ENCODE measurements at places on chromosomes 7 and 10.
A peak's percentile ranks its signal among the peaks of the same experiment; 100 is the strongest.

DNA sequence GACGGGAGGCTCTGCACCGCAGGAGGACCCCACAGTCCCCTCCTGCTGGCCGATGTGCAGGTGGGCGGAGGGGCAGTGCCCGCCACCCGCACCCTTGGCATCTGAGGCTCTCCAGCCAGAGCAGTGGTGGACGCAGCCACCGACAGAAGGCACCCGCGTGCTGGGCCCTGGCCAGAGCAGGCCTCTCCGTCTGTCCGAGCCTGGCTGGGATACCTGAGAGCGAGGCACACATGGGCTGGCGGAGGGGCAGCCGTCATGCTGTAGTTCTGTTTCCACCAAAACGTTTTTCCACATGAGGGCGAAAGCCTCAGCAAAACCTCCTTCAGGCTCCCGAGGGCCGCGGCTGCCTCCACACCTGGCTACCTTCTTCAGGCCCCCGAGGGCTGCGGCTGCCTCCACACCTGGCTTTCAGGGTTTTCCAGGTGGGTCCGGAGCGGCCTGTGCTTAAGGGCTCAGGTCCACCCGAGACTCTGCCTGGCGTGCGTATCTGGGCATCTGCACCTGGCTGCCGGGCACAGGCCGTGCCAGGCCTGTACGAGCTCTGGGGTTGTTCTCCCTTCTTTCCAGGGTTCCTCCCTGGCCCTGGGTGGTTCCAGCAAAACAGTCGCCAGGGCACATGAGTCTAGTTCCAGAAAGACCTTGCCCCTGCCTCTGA is 115.5 kb downstream of the INPP5A start:
- ATAC-seq: no peak

- ATAC-seq: no peak
These were observed 99.5 kb downstream of the GPR85 start for GRCh38 chr7:112987171-112987570.

DNA sequence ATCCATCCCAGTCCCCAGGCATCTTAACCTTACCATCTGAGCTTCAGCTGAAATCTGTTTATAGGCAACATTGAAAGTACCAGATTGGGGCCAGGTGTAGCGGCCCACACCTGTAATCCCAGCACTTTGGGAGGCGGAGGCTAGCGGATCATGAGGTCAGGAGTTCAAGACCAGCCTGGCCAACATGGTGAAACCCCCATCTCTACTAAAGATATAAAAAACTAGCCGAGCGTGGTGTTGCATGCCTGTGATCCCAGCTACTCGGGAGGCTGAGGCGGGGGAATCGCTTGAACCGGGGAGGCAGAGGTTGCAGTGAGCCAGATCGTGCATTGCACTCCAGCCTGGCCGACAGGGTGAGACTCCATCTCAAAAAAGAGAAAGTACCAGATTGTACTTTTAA is 39.0 kb downstream of the CRCP start:
- no peak for ATAC-seq

DNA sequence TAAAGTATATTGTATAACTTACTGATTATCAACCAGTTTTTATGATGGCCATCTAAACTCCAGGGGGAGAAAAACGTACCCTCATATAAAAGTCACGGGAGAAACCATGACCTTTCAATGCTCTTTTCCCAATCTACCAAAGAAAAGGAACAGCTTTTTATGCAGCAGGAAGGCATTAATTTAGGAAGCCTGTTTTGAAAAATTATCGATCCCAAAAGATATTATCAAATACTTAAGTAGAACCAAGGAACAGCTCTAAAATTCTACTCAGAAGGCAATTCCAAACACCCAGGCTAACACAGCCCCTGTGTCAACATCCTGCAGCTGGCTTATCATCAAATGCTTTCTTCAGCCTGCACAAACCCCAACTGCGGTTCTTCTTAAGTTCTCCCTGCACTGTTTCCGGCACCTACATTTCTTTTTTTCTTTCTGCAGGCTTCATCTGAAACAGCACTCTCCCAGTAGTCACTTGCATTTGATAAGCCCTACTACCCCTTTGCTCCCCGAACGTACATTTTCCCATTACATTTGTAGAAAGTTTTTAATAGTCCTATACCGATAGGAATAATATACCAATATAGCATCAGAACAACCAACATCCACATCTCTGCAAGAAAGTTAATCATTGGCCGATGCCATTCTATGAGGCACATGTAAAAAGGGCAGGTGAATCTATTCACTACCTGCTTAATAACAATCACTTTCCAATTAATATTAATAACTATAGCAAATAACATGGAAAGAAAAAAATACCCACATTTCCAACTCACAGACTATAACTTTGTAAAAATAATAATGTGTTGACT is 47.9 kb downstream of the PIP4K2A start:
- ATAC-seq: no peak

GRCh38 chr10:23192712-23193434 is 761 bp downstream of the PTF1A start:
- peak; percentile 46 for ATAC-seq

GRCh38 chr7:134450294-134451000 is 8.5 kb downstream of the AKR1B1 start:
- ATAC-seq: no peak

- ATAC-seq: no peak
These were observed 10.2 kb downstream of the UMAD1 start for GRCh38 chr7:7650682-7651206.

- no peak for ATAC-seq
These were observed 128.5 kb upstream of the PRR15 start for GRCh38 chr7:29435167-29435566.

- no peak for ATAC-seq
These were observed 578.8 kb upstream of the PFKP start for GRCh38 chr10:2488446-2489005.

DNA sequence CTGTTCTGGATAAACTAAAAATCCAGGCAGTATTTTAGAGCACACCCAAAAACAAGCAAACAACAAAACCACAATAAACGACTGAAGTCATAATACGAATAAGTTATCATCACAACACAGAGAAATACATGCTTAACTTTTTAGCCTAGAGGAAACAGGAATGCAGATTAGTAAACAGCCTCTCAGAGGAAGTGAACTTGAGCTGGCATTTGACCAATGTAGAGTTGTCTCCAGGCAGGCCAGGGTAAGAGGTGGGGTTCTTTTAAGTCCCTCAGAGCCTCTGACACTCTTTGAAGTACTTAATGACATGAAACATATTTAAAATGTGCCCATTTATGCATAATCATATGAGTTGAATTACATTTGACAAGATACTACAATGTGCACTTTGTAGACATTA is 43.3 kb upstream of the PLXDC2 start:
- peak; percentile 96 for ATAC-seq

DNA sequence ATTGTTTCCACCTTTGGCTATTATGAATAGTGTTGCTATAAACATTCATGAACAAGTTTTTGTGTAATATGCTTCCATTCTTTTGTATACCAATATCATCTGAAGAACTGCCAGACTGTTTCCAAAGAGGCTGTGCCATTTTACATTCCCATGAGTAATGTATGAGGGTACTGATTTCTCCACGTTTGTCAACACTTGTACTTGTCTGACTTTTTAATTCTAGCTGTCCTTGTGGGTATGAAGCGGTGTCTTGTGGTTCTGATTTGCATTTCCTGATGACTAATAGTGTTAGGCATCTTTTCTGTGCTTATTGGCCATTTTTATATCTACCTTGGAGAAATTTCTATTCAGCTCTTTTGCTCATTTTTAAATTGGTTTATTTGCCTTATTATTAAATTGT is 52.8 kb downstream of the LSMEM1 start:
- ATAC-seq: no peak

GRCh38 chr10:4281190-4281825 is 496.3 kb upstream of the KLF6 start:
- no peak for ATAC-seq

DNA sequence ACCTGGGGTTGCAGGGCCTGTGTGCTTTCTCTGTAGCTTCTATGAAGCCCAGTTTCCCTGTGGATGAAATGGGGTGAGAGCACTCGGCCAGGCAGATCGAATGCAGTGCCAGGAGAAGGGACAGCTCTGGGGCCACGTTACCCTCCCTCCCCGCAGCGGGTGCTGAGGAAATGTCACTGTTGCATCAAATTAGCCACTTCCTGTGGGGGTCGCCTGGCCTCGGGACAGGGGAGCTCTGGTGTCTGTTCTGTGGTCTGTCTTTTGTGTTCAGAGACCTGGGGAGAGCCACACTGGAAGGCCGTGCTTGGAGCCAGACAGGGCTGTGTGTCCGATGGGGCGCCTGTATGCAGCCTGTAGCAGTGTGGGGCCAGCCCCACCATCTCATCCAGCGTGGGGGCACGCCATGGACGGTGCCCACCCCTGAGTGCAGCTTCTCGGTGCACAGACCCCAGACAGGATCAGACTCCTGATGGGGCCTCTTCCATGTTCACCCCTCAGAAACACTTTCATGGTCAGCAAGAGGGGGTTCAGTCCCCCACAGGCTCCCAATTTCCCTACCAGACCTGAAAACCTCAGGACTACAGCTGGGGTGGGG is 13.6 kb downstream of the TTYH3 start:
- ATAC-seq: no peak

DNA sequence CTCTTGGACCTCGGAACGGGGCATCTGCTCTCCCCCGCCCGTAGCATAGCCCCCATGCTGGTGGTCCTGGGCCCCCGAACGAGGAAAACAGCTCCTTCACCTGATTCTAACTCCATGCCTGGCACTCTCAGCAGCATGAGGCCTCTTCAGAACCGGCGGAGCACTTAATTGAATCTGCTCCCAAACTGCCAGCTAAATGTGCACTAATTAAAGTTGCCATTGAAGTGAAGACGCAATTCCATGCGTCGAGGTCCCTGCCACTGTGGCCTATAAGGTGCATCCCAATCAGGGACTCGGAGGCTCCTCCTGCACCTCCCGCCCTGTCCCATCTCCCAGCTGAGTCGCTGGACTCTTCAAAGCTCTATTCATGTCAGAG is 41.3 kb upstream of the ADGRA1 start:
- ATAC-seq: no peak

GRCh38 chr10:110820321-110820814 is 51.4 kb upstream of the PDCD4 start:
- ATAC-seq: no peak

GRCh38 chr7:95687759-95688343 is 84.5 kb upstream of the DYNC1I1 start:
- peak; percentile 27 for ATAC-seq

GRCh38 chr7:28647076-28647421 is 234.7 kb downstream of the CREB5 start:
- no peak for ATAC-seq

- ATAC-seq: no peak
These were observed 29.1 kb downstream of the GARIN1A start for GRCh38 chr7:128701062-128701785.

GRCh38 chr7:132072873-132073272 is 503.4 kb downstream of the PLXNA4 start:
- no peak for ATAC-seq

DNA sequence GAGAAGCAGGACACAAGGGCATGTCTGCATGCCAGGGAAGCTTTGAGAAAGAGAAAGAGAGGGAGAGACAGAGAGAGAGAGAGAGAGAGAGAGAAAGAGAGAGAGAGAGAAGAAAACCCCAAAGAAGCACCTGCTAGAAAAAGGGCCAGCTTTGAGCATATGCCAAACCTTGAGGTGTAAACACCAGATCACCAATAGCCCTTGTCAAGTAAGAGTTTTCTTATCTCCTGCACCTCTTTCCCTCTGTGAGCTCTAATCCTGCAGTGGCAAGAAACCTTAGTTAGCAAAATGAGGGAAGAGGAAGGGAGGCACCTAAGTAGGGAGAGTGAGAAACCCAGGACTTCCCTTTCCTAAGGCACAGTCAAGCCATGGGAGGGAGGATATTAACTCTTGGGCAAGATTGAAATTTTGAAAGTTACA is 11.3 kb upstream of the TRDMT1 start:
- ATAC-seq: no peak

DNA sequence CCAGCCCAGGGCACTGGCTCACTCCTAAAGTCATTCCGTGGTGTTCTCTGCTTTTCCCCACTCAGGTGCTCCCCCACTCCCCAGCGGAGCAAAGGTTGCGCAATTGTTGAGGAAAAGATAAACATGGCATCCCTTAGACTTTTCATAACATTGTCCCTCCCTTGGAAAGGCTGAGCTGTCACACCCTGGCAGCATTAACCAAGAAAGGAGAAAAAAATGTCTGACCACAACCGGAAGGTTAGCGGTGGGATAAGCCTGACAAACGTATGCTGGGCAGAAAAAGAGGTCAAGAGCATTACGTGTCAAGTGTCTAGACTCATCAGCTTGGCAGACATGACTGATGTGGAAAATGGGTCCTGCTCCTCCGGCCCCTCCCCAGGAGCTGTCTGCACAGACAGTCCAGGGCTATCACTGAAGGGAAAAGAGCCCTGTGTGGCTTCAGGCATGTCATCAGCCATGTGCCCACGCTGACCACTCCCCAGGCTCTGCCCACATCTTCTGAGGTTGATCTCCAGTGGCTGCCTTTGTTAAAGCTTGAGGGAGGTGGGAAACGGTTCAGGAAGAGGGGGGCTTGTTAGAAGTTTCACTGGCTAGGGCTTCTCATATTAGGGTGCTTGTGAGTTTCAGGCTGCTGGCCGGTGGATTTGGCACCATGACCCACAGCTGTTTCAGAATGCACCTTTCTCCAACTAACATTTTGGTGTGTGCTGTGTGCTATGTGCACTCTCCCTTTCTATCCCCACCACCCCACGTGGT is 30.1 kb downstream of the BTBD16 start:
- ATAC-seq: no peak

DNA sequence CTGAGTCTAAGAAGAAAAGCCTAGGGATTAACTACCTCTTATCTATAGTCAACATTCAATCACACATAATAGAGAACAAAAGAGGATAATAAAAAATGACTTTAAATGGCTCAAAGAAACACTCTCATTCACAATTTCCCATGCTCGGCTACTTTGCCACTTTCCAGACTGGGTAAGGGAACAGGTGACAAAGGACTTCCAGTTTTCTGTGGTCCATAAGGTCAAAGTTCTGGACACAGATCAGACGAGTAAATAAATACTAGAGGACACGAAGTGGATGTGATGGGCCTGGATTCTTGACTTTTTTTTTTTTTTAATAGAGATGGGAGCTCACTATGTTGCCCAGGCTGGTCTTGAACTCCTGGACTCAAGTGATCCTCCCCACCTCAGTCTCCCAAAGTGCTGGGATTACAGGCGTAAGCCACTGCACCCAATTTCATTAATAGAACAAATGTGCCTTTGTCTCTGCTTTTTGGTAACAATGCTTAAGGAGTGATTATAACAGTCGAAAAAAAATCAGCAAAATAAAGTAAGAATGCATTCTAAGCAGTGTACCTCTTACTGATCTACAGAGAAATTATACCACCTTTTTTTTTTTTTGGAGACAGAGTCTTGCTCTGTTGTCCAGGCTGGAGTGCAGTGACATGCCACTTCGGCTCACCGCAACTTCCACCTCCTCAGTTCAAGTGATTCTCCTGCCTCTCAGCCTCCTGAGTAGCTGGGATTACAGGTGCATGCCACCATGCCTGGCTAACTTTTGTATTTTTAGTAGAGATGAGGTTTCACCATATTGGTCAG is 70.6 kb downstream of the WAPL start:
- ATAC-seq: no peak

GRCh38 chr7:105655500-105656380 is 74.4 kb upstream of the EFCAB10 start:
- peak; percentile 74 for ATAC-seq

GRCh38 chr10:21831986-21832820 is 171.3 kb downstream of the DNAJC1 start:
- no peak for ATAC-seq
